ENCODE measurements at places on chromosomes 11 and 22.

DNA sequence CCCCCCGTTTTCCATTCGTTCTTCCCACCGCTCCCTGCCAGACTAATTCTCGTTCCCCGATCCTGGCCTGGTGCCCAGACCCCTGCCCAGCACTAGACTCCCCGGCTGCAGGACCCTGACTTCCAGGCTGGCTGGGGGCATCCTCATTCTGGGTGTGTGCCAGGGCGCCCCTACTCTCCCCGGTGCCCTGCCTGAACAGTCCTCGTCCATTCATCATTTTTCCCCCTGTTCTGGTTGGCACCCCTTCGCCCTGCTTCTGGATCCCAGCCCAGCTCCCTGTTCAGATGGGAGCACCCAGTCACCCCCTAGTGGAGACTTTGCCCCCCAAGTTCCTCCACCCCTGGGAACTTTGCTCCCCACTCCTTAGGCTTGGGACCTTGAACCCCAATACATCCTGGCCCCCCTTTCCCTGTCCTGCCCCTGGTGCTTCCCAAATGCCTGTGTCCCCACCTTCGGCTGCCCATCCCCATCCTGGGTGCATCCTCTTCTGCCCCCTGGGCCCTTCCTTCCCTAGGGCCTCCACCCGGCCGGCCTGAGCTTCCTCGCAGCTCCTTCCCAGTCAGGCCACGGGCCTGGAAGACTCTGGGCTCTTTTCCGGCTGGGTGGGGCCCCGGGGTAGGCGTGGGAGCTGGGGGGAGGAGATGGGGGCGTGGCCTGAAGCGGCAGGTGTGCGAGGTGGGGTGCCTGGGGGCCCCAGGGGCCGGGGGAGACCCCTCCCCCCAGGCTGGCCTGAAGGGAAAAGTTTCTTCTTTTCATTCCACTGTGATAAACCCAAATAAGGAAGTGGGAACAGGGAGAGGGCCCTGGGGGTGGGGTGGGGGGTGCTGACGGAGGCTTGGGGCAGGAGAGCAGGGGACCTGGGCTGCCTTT lies 908 bp downstream of the PLCB3 start:
- DNase-seq, result no peak

DNA sequence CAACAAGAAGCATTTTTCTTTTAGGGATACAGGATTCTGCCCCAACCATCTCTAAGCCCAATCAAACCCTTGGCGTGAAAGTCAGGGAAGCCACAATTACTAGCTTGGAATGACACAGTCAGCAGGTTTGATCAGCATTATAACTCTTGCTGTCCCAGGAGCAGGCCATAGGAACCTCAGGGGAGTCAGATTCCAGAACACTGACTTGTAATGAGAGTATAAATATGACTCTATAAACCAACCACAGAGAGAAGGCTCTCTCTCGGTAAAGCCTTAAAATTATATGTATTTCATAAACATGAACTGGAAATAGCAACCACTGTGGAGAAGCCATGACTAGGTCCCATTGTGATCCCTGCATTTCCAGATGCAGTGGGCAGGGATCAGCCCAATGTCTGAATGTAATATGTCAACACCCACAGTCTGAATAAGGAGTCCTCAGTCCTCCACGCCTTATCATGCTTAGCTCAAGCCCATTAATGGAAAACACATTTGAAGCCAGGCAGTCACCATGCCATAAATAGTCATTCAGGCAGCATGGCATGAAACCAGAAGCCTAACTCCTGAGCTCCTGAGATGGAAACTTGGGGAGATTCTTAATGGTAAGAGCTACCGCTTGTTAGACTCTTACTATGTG lies 99.1 kb upstream of the MTNR1B start:
- no peak for DNase-seq

DNA sequence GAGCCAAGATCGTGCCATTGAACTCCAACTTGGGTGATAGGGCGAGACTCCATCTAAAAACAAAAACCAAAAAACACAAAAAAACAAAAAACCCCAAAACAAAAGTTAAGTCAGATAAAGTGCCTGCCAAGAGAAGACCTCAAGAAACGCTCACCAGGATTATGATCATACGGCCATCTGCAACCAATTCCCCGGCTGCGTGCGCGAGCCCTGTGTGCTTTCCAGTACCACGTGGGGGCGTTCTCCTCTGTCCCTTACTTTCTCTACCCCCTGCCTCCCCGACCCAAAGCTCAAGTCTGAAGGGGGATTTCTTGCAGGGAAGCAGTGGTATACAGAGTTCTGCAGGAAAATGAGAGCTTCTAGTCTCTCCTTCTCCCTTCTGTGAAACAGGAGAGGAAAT lies 10.5 kb upstream of the RPS19BP1 start:
- no peak for DNase-seq

DNA sequence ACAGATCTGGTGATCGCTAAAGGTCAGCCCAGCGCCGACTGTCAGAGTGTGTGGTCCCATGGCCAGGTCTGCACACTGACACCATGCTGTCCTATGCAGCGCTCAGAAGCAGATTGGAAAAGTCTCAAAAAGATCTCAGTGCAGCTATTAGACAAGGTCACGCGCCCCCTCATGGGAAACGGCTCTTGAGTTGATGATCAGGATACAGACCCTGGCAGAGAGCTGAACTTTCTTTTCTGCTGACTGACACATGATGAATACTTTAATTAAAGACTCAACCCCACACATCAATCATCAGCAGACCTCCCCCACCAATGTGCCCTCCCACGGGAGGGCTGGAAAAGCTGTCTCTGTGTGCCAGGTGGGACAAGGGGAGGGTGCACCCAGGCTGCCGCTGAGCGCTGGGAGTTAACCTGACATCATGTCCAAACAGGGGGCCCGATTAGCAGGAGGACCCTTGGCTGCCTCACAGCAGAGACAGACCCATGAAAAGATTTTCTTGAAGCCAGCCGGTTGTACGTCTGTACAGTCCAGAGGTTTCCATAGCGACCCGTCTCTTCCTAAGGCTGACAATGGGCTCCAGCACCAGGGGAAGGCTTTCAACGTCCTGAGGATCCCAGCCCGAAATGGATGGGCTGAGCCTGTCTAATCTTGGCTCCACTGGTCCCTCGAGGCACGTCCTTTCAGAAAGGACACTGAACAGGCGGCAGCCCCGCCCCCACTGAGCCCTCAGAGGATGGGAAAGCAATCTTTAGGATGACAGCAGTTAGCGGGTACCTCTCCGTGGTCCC lies 26.9 kb downstream of the RASD2 start:
- DNase-seq, result no peak

GRCh38 chr11:85123752-85124231 lies 503.4 kb downstream of the DLG2 start:
- no peak for DNase-seq

GRCh38 chr11:128965485-128965884 lies 22.8 kb upstream of the TP53AIP1 start:
- DNase-seq, result no peak

DNA sequence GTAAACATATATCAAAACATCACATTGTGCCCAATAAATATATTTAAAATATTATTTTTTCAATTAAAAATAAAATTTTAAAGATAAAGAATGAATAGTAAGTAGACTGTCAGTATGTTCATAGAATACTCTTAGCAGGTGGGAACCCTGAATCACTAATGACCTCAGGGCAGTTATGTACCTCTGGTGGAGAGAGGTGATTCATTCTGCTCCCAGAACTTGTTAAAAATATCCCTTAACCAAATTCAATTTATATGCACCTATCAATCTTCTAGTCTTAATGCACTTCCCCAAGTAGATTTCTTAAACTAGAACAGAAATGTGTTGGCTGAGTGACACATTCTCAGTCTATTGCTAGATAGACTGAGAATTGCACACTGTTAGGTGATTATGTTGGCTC lies 183.9 kb upstream of the SYN3 start:
- DNase-seq, result no peak

- DNase-seq, result no peak
Observed at GRCh38 chr11:26551186-26551801, 20.8 kb downstream of the MUC15 start.

GRCh38 chr11:118792570-118793124 lies 1.7 kb upstream of the DDX6 start:
- DNase-seq, result peak; percentile 61

DNA sequence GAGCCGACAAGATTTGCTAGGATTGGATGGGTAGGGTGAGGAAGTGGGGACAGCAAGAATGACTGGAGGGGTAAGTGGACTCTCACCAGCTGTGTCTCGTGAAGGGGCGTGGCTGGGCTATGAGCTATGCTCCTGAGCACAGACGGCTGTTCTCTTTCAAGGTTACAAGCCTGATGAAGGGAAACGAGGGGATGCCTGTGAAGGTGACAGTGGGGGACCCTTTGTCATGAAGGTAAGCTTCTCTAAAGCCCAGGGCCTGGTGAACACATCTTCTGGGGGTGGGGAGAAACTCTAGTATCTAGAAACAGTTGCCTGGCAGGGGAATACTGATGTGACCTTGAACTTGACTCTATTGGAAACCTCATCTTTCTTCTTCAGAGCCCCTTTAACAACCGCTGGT lies 19.9 kb downstream of the F2 start:
- DNase-seq, result no peak

DNA sequence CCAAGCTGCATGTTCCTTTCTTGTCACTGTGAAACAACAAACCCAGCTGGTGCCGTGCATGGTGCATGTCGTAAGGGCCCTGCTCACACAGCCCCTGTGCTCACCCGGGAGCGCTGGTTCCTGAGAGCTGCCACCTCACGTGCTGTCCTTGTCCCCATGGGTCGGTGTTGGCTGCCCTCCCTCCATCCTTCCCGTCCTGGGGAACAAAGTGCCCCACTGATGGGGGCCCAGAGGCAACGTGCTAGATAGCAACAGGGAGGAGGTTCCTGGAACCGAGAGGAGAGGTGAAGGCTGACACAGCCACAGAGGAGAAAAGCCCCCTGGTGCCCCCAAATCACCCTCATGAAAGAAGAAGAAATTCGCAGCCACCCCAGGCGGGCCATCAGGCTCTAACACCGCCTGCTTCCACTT lies 56.6 kb upstream of the SLC22A12 start:
- no peak for DNase-seq

- no peak for DNase-seq
Observed at GRCh38 chr22:37428649-37429586, 1.6 kb upstream of the ELFN2 start.

DNA sequence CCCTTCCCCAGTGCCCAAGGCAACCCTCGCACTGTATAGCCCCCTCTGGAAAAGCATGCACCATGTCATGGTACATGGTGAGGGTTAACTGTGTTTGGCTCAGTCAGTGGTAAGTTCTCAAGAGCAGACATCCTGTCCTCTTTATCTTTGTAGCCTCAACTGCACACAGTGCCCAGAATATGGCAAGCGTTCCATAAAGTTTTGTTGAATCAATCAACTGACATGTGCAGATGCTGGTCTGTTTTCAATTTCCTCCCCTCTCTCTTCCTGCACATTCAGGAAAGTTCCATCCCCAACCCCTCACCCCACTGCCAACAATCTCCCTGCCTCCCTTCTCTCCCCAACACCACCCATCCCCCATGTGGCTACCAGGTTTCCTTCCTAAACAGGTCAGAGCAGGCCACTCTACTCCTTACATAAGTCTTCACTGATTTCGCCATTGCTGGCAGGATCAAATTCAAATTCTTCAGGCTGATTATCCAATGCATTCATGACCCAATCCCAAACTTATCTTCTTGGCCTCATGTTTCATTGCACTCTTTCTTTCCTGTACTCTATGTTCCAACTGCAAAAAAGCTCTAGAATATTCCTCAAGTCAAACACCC lies 15.5 kb upstream of the TMPRSS5 start:
- peak; percentile 11 for DNase-seq

DNA sequence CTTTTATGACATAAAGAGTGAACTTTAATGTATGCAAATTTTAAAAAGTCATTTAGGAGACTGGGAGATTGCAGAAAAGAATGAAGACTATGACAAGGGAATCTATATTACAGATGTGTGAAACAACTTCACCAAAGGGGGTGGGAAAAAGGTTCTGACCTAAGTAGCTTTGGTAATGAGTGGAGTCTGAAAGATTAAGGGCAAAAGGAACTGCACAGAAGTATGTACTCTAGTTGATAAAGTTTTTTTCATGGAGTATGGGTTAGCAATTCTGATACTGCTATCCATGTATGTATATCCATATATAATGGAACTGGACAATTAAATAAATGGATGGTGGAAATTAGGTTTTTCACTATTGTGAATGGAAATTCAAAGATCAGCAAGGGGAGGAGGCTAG lies 9.2 kb downstream of the CKAP5 start:
- no peak for DNase-seq

GRCh38 chr11:70445091-70445490 lies 46.8 kb downstream of the CTTN start:
- DNase-seq, result no peak

- DNase-seq, result no peak
Observed at GRCh38 chr11:37459456-37459855, 861.4 kb upstream of the RAG2 start.

- no peak for DNase-seq
Observed at GRCh38 chr11:33539751-33540150, 160.9 kb downstream of the C11orf91 start.

GRCh38 chr11:102577182-102577581 lies 46.6 kb upstream of the MMP7 start:
- no peak for DNase-seq

GRCh38 chr11:14422814-14423182 lies 63.8 kb upstream of the RRAS2 start:
- no peak for DNase-seq

DNA sequence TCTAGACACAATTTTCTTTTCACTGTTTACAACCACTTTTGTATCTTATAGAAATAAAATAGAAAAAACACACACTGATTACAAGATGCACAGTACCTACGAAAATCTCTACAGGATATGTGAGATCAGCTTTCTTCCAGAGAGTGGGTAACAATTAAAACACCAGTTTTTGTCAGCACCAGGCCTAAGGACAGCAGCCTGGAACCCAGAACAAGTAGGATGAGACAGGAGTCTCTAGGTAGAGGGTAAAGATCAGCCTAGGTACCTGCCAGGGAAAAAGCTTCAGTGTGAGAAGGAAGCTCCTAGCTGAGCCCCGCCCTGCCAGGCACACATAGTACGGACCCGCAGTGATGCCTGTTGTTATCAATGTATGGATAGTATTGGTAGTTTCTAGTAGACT lies 61.9 kb downstream of the KIRREL3 start:
- DNase-seq, result no peak

- DNase-seq, result peak; percentile 74
Observed at GRCh38 chr11:9815486-9816136, 151.7 kb downstream of the SWAP70 start.

DNA sequence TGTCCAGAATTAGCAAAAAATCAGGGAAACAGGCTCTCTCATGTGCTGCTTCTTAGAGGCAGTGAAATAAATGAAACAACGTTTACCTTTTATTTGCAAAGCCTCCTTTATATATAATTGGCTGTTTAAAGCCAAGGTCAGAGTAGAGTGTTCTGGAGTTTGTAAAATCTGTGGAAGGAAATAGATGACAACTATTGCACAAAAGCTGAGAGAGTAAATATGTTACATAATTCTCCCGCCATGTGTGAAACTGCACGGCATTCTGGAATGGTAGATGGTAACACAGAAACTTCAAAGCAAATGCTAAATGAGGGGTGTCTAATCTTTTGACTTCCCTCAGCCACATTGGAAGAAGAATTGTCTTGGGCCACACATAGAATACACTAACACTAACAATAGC lies 51.5 kb upstream of the FGF3 start:
- DNase-seq, result no peak

DNA sequence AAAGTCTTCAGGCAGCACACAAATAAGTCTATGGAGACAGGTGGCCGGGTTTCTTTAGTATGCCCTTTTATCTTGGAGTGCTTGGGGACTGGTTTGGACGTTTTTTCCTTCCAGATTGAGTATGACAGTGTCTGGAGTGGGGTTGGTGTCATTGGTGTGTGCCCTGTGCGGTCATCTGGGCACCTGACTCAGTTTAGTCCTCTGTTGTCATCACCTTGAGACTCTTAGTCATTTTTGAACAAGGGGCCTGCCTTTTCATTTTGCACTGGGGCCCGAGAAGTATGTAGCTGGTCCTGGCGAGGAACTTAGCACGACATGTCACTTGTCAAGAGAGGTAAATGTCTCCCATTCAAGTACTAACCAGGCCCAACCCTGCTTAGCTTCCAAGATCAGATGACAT lies 27.2 kb upstream of the MYO18B start:
- no peak for DNase-seq
